Activated naive CD8-positive, alpha-beta T cell treated with anti-CD3 and anti-CD28 coated beads for 36 hours (primary cell): ENCODE measurements at places on chromosomes 7 and 10. TPM values are rescaled to one million over a fixed set of nuclear protein-coding genes. Genes with fewer than 3 reads are reported as not detected.
A peak's percentile ranks its signal among the peaks of the same experiment; 100 is the strongest.

DNA sequence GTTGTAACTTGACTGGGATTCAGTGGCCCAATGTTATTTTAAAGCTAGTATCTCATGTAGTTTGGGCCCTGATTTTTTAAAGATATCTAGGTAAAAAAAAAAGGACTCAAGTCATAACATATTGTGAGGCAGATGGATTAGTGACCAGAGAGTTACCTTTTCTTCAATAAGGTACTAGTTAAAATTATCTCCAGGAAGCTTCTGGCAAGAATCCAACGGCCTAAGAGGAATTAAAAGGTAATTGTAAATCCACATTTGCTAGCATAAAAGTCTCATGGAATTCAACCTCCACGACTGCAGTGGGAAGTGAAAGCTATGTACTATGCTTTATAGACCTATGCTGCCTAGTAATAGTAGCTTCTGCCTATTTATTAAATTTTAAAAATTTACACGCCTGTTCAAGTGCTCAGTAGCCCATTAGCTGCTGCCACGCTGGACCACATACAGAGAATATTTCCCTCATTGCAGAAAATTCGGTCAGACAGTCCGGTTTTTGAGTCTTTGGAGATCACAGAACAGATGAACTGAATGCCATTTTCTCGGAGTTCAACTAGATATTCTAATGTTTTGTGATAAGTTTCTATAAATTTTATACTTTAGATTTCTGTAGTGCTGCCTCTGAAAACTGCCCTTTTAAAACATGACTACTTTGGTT lies 118.4 kb downstream of the NSUN6 start:
- no peak for DNase-seq

Gene GRIFIN
- not detected for total RNA-seq

Gene R3HCC1L
- total RNA-seq, result 20.3 TPM

GRCh38 chr10:30412901-30413300 lies 21.1 kb upstream of the MAP3K8 start:
- DNase-seq, result no peak

Gene ITIH5
- total RNA-seq, result not detected

Gene FAM24B
- total RNA-seq, result 11.2 TPM

DNA sequence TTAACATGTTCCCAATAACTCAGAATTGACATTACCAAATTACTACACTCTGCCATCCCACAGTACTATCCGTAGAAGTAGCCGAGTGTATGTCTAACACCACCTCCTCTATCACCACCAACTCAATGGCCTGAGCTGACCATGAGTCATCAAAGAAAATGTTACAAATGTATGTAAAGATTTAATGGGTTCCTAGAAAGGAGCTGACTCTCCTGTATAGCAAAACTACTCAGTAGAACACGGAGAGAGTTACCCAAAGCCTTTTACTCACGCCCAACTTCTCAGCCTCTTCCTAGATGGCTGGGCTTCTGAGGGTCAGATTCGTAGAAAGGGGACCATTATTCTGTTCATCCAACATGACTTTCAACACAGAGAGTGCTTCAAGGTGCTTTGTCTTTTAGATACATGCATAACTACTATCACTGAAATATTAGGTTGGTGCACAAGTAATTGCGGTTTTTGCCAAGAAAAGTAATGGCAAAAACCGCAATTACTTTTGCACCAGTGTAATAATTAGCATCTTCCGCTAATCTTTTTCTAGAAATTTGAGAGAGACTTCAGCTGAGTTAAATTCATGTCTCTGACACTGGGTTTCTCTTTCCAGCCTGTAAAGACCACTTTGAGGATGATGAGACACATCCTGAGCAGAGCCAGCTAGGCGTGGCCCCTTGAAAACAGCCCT lies 24.0 kb upstream of the NANOS1 start:
- no peak for DNase-seq

DNA sequence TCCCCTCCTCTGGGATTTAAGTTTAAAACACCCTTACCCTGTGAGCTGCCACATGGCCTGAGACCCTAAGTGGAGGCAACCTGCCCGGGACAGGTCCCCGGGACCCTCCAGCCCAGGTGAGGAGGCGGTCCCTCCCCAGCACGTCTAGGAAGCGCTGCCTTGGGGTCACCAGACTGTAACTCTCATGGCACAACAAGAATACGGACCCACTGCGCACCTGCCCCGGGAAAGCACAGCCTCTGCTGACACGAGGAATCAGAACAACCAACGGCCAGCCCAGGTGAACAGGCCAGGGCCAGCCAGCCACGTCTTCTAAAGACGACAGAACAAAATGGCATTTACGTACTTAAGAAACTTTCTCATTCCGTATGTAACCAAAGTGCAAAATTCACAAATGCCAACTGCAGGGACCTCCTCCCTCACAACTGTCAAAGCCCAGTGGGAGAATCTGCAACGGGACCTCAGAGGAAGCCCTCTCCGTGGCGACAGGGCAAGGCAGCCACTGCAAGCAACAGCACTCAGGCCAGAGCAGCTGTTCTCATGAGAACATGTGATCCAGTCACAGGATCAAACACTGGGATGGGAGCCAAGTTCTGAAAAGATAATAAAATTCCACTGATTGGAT lies 208.4 kb downstream of the DIP2C start:
- DNase-seq, result no peak

Gene TAS2R3
- total RNA-seq, result 0.60 TPM

DNA sequence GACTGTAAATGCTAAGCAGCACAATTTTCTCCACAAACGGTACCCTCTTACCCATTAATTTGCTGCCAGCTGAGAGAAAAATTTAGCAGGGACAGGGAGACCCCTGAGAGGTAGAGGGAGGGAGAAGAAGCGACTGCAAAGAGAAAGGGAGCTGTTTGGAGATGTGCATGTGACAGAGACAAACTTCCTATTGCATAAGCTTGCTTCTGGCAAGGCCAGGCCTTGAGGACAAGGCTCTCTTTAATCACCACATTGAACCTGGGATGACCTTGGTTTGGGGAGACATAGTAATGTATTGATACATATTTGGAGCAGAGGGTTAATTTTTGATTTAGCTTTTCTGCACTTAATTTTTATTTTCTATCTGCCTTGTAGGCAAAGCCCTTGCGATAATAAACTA lies 31.1 kb upstream of the HIBADH start:
- no peak for DNase-seq

DNA sequence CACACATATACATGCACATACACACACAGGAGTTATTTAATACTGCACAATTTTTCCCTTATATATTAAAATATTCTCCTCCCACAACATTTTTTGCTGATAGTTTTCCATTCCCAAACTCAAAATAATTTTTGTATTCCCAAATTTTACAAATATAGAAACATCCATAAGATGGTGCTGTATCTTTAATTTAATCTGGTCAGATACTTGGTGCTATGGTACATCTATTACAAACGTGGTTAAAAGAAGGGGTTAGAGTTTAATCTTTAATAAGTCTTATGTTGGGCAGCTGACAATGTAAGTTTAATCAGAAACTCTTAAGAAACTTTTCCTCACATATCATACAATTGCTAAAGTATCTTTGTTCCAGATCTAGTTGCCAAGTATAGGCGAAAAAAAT lies 10.2 kb upstream of the CADPS2 start:
- no peak for DNase-seq

GRCh38 chr10:43353495-43354329 lies 17.7 kb upstream of the FXYD4 start:
- no peak for DNase-seq

GRCh38 chr7:156999958-157000726 lies 10.3 kb downstream of the MNX1 start:
- DNase-seq, result no peak

Gene TSPAN15
- 0.66 TPM for total RNA-seq

DNA sequence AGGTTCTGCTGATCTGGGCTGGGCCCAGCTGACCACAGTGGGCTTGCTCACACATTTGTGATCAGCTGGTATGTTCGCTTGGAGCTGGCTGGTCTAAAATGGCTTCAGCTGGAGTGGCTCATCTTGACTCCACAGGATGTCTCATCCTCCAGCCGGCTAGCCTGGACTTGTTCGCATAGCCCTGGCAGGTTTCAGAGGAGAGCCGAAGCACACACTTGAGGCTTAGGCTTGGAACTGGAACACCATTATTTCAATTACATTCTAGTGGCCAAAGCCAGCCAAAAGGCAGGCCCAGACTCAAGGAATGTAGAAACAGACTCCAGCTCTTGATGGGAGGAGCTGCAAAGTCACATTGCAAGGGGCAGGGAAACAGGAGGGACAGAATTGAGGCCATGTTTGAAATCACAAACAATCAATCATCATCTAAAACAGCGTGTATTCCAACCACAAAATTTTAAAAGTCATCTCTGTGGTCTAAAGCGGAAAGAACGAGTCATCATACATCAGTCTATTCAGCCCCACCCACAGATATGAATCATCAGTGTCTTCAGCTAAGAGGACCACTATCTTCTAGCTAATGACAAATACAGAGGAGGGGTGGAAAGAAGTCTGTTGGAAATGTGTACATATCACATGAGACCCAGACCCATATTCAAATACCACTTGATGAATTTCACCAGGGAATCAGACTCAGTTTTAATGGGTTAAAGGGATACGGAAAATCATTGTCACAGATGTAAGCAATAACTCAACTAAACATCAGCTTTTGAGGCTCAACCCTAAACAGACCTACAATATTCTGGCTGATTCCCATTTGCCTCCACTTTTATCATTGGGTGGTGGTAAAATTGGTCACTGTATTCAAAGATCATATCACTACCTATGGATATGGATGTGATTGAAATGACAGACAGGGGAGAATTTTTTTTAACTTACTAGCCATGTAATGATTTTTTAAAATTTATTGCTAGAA lies 139.0 kb upstream of the MKLN1 start:
- DNase-seq, result peak; percentile 49

Gene CCM2
- 51.6 TPM for total RNA-seq

DNA sequence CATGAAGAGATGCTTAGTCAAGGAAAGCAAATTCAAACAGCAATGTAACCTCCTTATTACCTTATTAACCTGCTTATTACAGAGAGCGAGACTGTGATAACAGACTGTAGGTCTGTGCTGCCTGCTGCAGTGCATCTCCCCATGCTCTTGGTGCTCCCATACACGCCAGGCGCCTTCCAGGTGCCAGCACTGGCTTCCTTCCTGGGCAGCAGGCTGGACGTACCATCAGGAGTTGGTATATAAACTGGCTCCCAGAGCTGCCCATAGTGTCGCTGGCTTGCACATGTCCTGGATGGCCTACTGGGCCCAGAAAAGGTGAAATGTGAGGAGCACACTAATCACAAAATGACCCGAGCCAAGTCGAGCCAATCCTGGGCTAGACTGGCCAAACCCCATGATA lies 13.5 kb downstream of the ATP6V0E2 start:
- no peak for DNase-seq

DNA sequence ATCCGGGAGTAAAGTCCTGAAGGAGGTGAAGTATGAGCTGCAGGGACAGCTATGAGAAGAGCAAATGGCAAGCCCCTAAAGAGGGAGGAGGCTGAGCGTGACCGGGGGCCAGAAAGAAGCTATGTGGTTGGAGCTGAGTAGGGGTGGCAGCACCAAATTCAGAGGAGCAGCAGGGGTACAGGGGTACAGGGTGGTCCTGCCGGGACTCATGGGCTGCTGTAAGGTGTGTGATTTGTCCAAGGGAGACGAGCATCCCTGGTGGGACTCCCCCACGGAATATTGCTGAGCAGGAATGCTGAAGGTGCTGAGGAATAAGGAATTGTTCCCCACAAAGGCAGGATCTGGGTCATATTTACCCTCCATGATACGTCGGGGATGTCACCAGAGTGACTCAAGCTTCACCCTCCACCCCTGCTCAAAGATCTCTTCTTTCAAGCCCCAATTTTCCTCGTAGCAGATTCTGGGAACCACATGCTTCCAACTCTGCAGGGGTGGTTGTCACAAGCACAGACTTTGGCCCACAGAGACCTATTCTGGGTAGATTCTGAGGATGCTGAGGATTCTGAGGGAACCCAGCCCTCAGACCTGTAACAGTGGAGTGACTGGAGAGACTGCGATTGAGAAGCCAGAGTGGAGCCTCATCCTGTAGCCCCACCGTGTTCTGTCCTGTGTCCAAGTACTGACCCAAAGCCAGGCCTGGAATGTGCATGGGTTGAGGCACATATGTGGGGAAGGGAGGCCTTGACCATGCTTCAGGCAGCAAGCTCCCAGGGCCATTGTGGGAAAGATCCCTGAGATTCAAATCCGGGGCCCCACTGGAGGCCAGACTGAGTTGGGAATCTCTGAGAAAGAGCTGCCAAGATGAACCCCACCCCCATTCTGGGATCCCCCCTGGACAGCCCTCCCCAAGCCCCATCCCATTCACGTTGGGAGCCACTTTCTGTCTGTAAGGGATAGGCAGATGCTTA lies 4.2 kb downstream of the SFTPD start:
- DNase-seq, result no peak

GRCh38 chr7:142323706-142324105 lies 65.8 kb upstream of the PRSS58 start:
- peak; percentile 47 for DNase-seq

Gene CALHM1
- total RNA-seq, result not detected

Gene ODAD2
- total RNA-seq, result 0.62 TPM

Gene AEBP1
- total RNA-seq, result 38.3 TPM

DNA sequence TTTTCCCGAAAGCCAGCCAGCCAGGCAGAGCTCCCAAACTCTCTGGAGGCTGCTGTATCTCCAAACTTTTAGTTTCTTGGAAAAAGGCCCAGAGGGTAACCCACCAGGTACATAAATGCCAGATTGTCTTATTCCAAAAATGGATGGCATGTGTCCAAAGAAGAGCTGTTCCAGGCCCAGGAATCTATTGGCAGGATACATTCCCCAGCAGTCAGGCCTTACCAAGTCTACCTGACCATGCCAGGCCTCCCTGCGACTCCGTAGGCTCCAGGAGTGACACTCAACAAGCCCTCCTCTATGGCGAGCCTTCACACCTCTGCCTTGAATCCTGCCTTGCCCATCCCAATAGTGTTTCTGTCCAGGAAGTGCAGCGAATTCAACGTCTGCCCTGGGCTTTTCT lies 95.6 kb downstream of the GRB10 start:
- no peak for DNase-seq

DNA sequence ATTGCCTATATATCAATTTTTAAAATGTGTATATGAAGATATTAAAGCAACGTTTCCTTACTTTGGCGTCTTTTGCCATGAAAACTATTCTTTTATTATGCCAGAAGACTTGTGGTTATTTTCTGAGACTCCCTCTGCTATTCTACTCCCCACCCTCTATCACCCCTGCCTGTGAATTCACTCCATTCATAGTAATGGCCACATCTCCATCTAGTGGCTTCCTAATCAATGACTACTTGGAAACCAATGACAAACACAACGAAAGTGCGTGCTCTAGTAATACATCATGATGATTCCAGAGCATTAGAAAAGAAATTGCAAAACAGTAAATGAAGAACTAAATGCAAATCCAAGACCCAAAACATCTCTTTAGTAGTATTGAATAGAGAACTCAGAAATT lies 186.7 kb upstream of the HGF start:
- DNase-seq, result no peak

Gene MEOX2
- total RNA-seq, result not detected

Gene SLC13A1
- not detected for total RNA-seq

Gene SLC26A5
- total RNA-seq, result not detected
